ENCODE measurements at places on chromosomes 1 and 21.
A peak's percentile ranks its signal among the peaks of the same experiment; 100 is the strongest.

DNA sequence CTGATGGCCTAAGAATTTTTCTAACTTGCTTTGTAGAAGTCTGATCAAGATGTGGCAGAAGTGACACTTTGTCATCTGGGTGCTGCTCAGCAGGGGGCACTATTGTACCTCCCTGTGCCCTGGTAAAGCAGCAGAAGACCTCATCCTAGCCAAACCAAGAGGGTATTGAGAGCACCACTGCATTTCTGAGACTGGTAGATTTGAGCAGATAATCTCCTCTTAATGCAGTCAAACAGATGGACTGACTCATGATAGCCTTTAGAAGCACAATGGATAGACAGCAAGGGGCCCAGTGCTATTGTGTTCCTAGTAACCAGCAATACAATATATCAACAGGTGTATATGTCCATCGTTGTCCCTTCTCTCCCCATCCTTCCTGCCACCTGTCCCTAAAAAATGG is 5.7 kb downstream of the TPM3 start:
- peak; percentile 83 for DNase-seq

- DNase-seq: no peak
These were observed 3.4 kb downstream of the NCAM2 start for GRCh38 chr21:21001591-21002100.

- DNase-seq: no peak
These were observed 71.7 kb downstream of the NRIP1 start for GRCh38 chr21:14993115-14993514.

GRCh38 chr21:31290765-31291164 is 53.3 kb downstream of the TIAM1 start:
- DNase-seq: no peak

- DNase-seq: no peak
These were observed 3.4 kb downstream of the DDX59 start for GRCh38 chr1:200666309-200666708.

GRCh38 chr1:181089017-181089675 is 646 bp downstream of the IER5 start:
- peak; percentile 61 for DNase-seq

- DNase-seq: no peak
These were observed 178.0 kb upstream of the DPT start for GRCh38 chr1:168907053-168907452.

DNA sequence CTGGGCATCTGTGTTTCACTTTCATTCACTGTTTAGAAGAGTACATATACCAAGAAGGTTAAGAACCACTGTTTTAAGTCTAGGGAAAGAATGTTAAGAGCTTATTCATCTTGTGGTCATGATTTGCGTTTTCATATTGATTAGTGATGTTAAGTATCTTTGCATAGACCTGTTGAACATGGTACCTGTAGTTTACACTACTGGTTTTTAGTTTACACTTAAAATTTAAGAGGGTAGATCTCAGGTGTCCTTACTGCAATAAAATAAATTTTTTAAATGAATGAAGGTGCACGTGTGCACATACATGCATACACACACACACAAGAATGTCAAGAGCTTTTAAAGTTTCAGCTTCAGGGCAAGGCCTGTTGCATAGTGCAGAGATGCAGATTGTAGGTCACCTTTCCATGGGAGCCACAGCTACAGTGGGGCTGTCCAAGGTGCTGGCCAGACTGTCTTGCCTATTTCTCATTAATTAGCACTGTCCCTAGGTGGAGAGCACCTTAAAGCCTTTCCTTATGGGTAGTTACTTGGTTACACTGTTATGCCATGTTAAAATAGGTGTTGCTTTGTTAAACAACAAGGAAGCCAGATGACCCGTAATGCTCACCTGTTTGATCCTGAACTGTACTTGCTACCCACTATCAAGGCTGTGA is 543.0 kb upstream of the DAB1 start:
- DNase-seq: no peak

DNA sequence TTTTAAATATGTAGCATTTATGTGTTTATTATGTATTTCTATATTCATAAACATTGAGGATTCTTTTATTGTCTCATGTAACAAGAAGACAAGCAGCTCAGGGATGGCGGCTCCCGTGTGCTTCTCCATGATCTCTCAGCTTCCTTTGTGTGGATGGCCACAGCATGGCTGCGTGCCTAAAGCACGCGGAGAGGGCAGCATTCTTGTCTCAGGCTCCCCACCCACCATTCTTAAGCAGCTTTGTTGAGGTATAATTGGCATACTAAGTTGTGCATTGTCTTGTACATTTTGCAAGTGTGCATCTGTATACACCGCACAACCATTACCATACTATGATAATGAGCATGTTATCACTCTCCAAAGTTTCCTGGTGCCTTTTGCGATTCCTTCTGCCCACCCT is 81.6 kb downstream of the CAMTA1 start:
- no peak for DNase-seq

- DNase-seq: no peak
These were observed 1.1 kb downstream of the LRRC8C start for GRCh38 chr1:89633800-89634625.

GRCh38 chr1:42177541-42177981 is 13.0 kb upstream of the GUCA2A start:
- no peak for DNase-seq

GRCh38 chr1:115184951-115185331 is 95.6 kb upstream of the TSPAN2 start:
- peak; percentile 24 for DNase-seq

DNA sequence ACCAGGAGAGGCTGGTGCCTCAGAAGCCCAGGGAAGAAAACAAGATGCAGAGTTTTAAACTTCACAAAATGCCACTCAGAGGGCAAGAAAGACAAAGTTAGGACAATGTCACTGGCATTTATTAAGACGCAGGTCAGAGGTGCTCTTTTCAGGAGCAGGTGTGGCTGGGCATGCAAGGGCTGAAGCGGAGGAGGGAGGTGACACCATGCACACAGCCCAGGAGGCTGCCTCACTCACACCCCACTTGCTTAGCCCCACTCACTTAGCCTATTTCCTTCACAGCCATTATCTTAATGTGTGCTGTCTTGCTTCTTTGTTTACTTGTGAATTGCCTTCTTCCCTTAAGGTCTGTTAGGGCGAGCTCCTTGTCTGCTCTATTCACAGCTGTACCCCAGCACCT is 17.2 kb downstream of the HIVEP3 start:
- no peak for DNase-seq

GRCh38 chr1:52139817-52140540 is 1.9 kb upstream of the ZFYVE9 start:
- DNase-seq: no peak

- no peak for DNase-seq
These were observed 4.8 kb upstream of the SRP9 start for GRCh38 chr1:225772848-225773247.

GRCh38 chr1:184161071-184161698 is 109.7 kb downstream of the TSEN15 start:
- DNase-seq: peak; percentile 31

GRCh38 chr1:92502247-92502646 is 15.5 kb upstream of the GFI1 start:
- no peak for DNase-seq

DNA sequence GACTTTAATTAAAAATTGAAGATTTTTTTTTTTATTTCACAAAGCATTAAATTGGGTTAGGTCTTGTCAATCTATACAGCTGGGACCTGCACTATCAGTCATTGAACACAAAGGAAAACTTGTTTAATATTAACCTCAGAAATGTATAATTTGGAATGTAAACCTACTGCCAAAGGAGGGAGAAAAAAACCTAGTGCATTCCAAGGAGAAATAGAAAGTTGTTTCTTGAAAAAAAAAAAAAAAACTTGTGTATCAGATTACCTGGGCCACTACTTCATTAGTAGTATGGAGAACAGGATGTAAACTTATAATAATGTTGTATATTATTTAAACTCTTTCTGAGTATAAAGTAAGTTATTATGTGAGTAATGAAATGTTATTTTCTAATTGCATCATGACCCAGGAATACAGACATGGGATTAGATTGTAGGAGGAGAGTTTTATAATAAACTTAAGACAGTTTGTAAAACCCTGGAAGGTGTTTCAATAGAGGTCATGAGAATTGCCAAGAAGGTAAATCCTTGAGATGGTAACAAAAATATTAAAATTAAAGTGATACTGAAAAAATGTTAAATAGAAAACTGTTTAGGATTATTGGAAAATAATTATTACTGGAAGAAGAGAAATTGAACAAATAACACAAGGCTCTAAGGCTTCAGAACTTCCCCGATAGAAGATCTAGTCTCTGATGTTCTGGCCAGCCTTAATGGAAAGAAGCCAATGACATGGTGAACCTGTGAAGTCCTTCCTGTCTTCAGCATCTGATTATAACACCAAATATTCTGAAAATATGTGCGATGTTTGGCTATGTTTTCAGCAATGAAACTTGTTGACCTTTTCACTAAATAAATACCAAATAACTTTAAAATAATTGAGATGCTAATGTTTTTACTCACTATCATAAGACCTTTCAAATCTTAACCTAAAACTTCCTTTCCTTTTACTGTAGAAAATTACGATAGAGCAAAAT is 412.8 kb upstream of the LYPLAL1 start:
- no peak for DNase-seq

- peak; percentile 22 for DNase-seq
These were observed 38.3 kb downstream of the LRRN2 start for GRCh38 chr1:204647114-204647804.

DNA sequence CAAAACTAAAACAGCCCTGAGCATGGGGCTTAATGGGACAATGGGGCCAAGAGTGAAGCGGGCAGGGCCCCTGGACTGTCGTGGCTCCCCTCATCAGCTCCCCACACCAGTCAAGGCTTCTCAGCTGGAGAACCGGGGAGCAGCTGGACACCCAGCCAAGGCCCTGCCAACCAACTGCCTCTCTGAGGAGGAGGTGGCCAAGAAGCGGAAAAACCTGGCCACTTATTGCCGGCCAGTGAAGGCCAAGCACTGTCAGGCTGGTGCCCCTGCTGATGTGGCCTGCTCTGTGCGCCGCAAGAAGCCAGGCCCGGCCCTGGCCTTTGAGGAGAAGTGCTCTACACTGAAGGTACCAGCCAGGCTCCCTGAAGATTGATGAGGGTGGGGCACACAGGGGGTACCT is 2.5 kb upstream of the CYB561D1 start:
- DNase-seq: no peak

GRCh38 chr21:33762803-33763581 is 120.7 kb downstream of the ITSN1 start:
- no peak for DNase-seq

DNA sequence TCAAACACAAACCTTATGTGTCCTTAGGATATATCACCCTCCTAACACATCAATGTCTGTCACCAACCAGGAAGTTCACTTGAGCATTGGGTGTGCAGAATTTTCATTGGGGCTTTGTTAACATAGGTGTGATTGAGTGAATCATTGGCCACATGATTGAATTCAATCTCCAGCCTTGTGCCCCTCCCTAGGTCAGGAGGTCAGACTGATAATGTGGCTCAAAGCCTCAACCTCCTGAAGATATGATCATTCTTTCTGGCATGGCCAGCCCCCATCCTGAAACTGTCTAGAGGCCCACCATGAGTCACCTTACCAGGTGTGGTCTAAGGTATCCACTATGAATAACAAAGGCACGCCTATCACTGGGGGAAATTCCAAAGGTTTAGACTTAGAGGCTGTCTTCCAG is 90.1 kb downstream of the PKN2 start:
- peak; percentile 46 for DNase-seq

DNA sequence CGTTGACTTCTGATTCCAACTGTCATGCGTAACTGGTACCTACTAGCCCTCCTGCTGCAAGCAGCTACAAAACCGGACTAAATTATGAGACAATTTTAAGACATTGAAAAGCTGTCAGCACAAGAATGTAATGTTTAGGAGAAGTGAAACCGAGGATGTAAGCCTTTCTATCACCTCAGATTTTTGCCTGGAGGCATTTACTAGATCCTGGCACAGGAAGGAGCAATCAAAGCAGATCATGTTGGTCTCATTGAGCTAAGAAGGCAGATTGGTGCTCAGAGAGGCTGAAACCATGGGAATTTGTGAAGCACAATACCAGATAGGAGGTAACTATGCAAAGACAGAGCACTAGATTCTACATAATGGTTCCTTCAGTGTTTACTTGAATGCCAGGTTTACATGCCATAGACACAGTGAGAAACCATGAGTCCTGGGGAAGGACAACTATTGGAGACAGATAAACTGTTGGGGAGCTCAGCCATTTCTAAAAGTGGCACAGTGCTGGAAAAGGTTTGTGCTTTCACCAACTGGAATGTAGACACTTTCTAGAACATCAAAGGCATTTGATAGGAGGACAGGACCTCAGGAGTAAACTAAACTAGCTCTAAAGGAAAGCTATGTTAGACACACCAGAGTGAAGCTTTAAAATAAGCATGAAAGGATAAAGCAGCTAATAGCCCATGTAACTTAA is 179.4 kb downstream of the LYPLAL1 start:
- DNase-seq: no peak

DNA sequence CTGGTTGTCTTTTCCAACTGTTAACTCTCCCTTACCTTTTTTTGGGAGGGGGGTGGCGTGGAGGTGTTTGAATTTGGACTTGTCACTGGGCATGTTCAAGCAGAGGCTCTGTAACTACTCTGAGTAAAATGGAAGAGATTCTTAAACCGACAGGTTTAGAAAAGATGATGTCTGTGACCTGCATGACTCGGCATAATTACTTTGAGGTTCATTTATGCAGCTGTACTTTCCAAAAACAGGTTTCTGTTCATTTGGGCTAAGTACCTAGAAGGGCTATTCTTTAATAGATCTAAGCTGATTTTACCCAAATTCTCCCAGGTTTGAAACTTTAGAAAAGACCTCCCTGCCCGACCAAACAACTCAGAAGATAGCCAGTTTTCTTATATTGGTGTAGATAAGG is 80.3 kb downstream of the SLC35A3 start:
- DNase-seq: no peak

GRCh38 chr1:63642901-63643300 is 49.7 kb downstream of the PGM1 start:
- DNase-seq: no peak

DNA sequence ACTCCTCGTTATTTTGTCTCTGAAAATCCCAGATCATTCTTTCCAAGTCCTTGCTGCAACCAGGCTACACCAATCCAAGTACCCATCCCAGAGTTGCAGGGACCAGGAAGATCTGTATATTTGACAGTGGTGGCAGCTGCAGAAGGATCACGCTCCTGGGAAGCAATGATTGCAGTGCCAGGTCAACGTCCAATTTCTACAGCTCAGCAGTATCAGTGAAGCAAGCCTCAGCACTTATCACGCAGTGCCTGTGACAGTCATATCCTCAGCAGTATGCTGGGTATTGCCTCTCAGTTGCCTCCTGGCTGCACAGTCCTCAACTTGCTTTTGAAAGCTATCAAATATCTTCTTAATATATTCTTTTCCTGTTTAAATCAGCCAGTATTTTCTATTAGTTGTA is 66.7 kb downstream of the BARHL2 start:
- DNase-seq: no peak

DNA sequence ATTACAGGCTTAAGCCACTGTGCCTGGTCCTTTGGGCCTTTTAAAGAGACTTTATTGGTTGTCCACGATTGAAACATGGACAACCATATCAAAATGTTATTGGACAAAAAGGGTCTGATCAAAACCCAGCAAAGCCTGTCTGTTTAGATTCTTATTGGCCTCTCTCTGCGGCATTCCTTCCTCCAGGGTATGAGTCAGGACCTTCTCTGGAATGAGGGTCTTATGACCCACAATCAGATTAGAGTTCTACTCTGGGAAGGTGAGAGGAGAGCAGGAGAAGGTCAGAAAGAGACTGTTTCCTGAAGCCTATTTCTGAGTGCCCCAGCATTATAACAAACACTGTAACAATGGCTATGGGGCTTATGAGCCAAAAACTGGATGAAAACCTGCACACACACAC is 7.9 kb downstream of the LURAP1 start:
- DNase-seq: no peak

- DNase-seq: no peak
These were observed 12.6 kb upstream of the NUP210L start for GRCh38 chr1:154167461-154167860.
